ENCODE measurements at places on chromosomes 7 and 10.

DNA sequence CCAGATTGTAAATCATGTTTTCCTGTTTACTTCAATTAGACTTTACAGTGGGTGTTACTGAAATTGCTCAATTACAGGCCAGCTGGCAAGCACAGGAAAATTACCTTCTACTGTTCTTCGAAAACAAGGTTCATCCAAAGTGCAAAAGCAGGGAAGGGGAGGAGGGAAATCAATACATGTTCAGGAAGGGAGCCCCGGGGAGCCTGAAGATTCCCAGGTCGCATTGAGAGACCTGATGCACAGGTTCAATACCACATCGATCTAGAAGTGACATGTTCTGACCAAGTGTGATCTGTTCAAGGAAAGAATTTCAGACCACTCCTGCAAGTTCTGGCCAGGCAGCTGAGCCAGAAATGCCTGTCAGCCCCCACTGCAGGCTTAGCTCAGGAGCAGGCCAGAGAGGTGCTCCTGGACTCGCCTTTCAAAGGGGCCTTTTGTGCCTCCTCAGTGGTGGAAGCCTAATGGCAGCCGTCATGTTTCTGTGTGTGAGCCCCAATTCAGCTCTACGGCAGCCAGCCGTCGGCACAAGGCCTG is 35.9 kb downstream of the FAM53B start:
- no peak for DNase-seq

- peak; percentile 0 for DNase-seq
These were observed 1231.1 kb upstream of the CELF2 start for GRCh38 chr10:9786576-9786975.

DNA sequence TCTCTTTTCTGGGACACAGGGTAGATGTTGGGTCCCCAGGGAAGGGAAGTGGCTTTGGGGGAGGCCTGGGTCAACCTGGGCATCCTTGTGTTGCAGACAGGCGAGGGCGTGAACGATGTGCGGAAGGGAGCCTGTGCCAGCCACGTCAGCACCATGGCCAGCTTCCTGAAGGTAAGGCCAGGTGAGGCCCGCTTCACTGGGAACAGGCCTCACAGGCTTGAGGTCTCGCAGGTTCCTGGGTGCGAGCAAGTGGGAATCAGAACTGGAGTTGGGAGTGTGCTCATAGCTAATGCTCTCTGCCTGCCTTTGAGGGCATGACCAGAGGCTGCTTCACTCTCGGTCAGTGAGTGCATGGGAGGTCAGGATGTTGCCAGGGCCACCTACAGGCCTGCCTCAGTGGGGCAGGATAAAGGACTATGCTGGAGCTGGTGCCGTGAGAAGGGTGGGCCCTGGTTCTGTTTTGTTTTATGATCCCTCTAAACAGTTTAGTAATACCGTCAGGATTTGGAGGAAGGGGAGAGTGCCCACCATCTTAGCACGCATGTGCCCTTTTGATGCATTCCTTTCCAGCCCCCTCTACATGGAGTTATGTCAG is 8.4 kb downstream of the DBNL start:
- DNase-seq = no peak

- DNase-seq = no peak
These were observed 20.5 kb upstream of the FAM13C start for GRCh38 chr10:59382831-59383295.

DNA sequence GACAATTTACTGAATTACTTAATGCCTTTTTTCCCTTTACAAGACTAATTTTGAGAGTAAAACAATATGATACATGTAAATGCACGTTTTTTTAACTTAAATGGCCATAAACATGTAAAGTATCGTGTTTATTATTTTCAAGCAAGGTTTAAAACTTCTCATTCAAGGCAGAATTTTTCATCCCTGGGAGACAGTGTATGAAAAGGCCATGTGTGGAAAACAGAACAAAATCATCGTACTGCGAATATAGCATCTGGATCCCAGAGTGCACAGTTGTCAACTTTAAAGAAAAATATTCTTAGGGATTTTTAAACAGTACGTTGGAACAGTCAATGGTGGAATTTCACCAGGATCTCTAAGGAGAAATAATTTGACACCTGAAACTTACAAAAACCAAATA is 1.1 kb upstream of the RAB11FIP2 start:
- DNase-seq = no peak

- DNase-seq = no peak
These were observed 305.2 kb downstream of the FRMD4A start for GRCh38 chr10:14025283-14026189.

GRCh38 chr7:1762238-1762945 is 92.3 kb downstream of the ELFN1 start:
- no peak for DNase-seq

DNA sequence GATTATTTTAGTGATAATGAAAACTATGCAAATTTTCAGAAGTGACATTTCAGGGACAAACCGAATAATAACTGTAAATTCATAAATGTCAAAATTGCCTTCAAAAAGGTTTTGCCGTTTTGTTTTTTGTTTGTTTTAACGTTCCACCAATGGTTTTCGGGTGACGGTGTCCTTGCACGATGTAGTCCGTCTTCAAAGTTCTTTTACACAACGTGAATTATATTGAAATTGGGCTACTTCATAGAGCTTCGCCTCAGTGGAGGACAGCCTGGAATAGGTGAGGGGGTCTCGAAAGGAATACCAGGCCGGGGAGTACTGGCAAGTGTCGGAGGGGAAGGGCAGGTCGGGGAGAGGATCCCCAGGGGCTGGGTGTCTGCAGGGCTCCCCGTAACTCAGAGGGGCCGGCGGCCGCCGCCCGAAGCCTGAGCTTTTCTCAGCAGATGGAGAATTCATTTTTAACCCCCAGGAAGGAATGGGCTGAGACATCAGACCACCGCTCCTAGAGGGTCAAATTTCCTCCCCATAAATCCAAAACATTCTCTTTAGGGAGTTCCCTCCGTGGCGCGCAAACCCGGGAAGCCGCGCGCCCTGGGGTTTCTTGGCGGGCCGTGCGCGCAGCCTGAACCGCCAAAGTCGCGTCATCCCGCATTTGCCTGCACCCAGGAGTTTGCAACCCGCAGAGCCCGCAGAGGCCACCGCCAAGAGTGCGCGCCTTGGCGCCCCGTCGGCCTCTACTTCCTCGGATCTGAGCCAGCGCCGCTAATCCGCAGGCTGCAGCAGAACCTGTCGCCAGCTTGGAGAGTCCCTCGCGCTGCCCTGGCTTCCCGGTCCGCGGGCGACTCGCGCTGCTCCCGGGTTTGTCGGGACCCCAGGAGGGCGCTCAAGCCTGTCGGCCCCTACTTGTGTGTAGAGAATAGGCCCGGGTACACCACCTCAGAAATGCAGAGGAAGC is 17.3 kb upstream of the EVX1 start:
- no peak for DNase-seq
